H9 (cell line): ENCODE measurements at places on chromosomes 5 and 9. TPM values are rescaled to one million over a fixed set of nuclear protein-coding genes. Genes with fewer than 3 reads are reported as not detected.

GRCh38 chr5:92977846-92978540, 603.0 kb downstream of the NR2F1-AS1 start:
- H3K27me3 ChIP-seq: no peaks in the 10 kb centered on the region
- no peak for DNase-seq
- H3K4me3 ChIP-seq: no peak overlapping the region
- no peak overlapping the region for H3K27ac ChIP-seq
- H3K4me1 ChIP-seq: no peaks in the 10 kb centered on the region
- H3K36me3 ChIP-seq: no peaks in the 10 kb centered on the region

GRCh38 chr5:57431759-57432158, 50.9 kb downstream of the ACTBL2 start:
- no peaks in the 10 kb centered on the region for H3K36me3 ChIP-seq
- H3K4me3 ChIP-seq: no peak overlapping the region
- DNase-seq: no peak
- no peaks in the 10 kb centered on the region; the same call in 1 of the 2 replicates for H3K4me1 ChIP-seq

- no peaks in the 10 kb centered on the region for H3K27me3 ChIP-seq
- no peak overlapping the region for H3K27ac ChIP-seq
- H3K4me3 ChIP-seq: no peak overlapping the region
- peaks cover 3% of the 10 kb centered on the region; the same call in 1 of the 2 replicates for H3K4me1 ChIP-seq
- DNase-seq: no peak
- no peaks in the 10 kb centered on the region; the same call in 2 of the 3 replicates for H3K36me3 ChIP-seq
Observed at GRCh38 chr5:172568308-172568910, 72.7 kb upstream of the NEURL1B start.

P4HA2 gene
- 15.1 and 15.3 TPM in 2 replicates for total RNA-seq

GRCh38 chr5:122665051-122665450, 109.8 kb upstream of the SNX2 start:
- DNase-seq: no peak
- no peaks in the 10 kb centered on the region for H3K36me3 ChIP-seq
- H3K27ac ChIP-seq: no peak overlapping the region
- H3K27me3 ChIP-seq: no peaks in the 10 kb centered on the region

DNA sequence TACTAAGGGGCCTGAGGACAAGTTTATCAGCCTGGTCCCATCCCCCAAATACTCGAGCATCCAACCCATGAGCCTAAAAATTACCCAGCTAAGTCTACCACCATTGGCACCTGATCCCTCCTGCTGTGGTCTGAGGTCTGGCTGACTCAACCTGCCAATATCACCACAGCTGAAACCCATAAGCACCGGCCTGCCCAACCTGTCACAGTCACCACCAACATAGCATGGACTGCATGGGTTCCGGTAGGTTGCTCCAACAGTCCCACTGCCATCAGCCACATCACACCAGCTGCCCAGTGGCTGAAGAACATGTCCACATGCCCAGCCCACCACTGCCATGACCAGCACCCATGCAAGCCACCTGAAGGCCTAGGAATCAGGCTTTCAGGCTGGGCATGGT, 495.0 kb downstream of the PRELID2 start:
- no peaks in the 10 kb centered on the region; the same call in 2 of the 3 replicates for H3K36me3 ChIP-seq
- no peak for DNase-seq
- no peaks in the 10 kb centered on the region for H3K27me3 ChIP-seq
- no peak overlapping the region for H3K27ac ChIP-seq
